T follicular helper cell (primary cell): ENCODE measurements at places on chromosomes 2 and 18.

DNA sequence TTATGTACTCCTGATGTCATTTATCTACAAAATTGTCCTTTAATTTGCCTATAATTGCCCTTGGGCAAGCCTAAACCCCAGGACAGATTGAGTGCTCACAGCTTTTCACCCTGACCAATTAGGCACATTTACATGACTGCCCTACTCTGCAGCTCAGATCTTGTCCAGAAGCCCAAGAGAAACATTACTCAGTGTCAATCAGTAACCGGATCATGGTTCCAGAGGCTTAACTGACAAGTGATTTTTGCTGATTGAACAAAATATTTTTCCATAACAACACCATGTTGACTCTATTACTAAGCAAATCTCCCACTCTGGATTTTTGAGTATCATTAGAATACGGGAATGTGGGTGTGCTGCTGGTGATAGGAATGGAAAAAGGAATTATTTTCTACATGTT is 465.4 kb upstream of the TNP1 start:
- DNase-seq = no peak

- no peak for DNase-seq
Observed at GRCh38 chr2:153196378-153197058, 282.0 kb downstream of the RPRM start.

- no peak for DNase-seq
Observed at GRCh38 chr2:117963446-117963845, 50.4 kb downstream of the CCDC93 start.

GRCh38 chr18:49364821-49365220 is 95.6 kb downstream of the DYM start:
- DNase-seq = no peak

- DNase-seq = no peak
Observed at GRCh38 chr2:54372361-54372760, 83.8 kb upstream of the SPTBN1 start.

- no peak for DNase-seq
Observed at GRCh38 chr2:26347286-26347865, 787 bp upstream of the ADGRF3 start.

DNA sequence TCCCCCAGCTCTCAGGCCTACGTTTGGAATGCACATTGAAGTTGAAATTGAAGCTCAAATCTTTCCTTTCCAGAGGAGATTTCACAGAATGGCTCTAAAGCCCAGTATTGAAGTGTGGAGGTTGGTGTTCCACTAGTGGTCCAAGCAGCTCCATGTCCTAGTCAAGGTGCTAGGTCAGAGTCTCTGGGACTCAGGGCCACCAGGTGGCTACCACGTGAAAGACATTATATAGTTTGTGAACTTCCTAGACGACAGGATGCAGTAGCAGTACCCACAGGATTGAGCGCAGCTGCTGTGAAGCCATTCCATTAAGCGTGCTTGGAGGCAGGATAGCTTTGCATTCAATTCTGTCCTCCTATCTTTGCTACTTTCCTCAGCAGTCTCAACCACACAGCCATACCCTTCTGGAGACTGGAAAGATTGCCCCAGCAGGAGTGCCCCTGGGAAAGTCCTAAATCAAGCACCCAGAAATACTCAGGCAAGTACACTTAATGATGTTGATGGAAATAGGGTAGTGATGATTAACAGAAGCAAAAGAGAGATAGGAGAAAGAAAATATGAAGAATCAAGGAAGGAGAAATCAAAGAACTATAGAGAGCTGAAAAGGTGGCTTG is 4.7 kb upstream of the TGFA start:
- DNase-seq = no peak

DNA sequence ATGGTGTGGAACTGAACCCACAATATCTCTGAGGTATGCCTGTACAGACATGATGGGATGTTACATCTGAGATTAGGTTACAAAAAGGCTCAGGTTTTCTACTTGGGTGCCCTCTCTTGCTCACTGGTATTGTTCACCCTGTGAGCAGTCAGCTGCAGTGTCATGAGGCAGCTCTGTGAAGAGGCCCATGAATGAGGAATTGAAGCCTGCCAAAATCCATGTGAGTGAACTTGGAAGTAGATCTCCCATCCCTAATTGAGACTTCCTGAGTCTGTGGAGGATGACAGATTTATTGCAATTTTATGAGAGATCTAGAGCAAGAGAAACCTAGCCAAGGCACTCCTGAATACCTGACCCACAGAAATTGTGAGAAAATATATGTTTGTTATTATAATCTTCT is 404.9 kb upstream of the ZEB2 start:
- DNase-seq = no peak

GRCh38 chr18:58230438-58231179 is 186.6 kb downstream of the NEDD4L start:
- DNase-seq = no peak

DNA sequence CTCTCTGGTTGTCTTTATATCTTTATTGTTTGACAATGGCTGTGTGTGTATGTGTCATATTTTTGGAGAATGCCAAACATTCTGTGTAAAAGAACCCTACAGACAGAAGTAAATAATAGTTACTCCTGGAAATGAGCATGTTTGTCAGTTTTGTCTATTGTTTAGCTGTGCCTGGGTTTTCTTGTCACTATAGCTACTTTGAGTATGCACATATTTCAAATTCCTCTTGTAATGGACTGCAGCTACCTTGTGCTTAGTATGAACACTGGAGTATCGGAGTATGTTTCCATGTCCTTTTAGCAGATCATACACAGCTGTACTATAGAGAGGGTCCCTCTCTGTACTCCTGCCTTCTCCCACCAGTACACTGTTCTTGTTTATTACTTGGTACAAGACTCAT is 58.0 kb upstream of the DOCK10 start:
- DNase-seq = no peak

GRCh38 chr2:237860273-237860935 is 981 bp downstream of the RAMP1 start:
- DNase-seq = no peak

DNA sequence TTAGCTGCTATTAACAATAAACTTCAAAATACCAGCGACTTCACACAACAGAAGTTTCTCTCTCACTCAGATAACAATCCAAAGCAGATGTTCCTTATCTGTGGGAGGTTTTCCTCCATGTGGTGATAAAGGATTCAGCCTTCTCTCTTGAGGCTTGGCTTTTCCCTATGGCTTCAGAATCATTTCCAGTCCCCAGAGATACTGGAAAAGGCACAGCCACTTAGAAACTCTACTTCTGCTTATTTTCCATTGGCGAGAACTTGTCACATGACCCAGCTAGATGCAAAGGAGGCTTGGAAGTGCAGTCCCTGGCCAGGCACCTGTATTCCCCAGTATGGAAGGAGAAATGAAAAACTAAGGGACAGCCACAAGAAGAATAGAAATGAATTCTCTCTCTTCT is 344.8 kb downstream of the MTX2 start:
- DNase-seq = no peak

GRCh38 chr2:130375291-130376266 is 19.7 kb downstream of the PTPN18 start:
- DNase-seq = no peak

DNA sequence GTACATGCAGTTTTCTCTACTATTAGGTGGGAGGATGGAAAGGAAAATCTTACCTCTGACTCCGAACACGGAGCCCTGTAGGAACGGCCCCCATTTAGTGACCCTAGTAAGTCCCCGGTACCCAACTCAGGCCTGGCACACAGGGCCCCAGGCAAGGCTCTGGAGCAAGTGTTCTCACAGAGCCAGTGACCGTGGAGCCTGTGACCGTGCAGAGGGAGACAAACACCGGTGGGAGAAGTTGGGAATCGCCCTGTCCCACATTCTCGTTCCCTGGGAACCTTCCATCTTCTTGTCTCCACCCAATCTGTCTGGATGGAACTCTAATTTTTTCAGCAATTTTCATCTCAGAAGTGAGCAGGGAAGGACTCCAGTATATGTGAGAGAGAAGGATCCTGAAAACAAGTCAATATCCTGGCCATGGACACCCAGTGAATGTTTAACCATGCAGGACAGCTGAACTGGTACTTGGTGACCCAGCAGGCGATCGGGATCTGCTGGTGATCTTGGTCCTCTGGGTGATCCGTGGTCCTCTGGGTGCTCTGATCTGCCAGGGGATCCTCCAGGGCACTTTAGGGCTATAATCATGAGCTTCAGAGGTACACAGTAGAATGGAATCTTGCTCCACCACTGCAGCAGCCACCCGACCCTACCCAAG is 348.6 kb upstream of the ID2 start:
- DNase-seq = no peak

GRCh38 chr2:2007551-2008501 is 263.5 kb upstream of the PXDN start:
- no peak for DNase-seq

- no peak for DNase-seq
Observed at GRCh38 chr2:97702731-97703470, 10.5 kb upstream of the ZAP70 start.

- DNase-seq = no peak
Observed at GRCh38 chr2:150431561-150432311, 55.7 kb downstream of the RND3 start.

DNA sequence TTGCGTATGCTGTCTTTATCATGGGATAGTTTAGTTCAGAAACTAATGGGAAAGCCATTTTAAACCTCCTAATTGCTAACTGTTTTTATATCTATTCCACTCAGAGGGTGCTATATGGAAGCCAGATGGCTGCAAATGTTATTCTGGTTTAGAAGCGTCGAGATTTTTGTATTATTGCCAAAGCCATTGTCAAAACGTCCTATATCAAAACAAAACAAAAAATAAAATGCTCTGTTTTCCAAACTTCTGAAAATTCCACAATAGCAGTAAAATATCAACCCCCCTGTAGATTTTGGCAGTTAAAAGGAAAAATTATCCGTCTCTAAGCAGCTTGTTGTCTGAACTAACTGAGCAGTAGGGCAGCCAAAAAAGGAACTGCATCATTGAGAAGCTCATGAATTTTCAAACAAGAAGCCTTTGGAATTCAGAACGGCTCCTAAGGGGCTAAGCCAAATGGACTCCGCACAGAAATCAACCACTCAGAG is 195.4 kb upstream of the CWC22 start:
- no peak for DNase-seq

- DNase-seq = no peak
Observed at GRCh38 chr18:28015671-28016070, 161.3 kb downstream of the CDH2 start.

- DNase-seq = no peak
Observed at GRCh38 chr2:165587335-165587938, 117.9 kb downstream of the CSRNP3 start.

- no peak for DNase-seq
Observed at GRCh38 chr2:30425326-30425725, 21.7 kb upstream of the LCLAT1 start.

GRCh38 chr2:96527286-96528005 is 9.1 kb upstream of the ARID5A start:
- DNase-seq = no peak

- no peak for DNase-seq
Observed at GRCh38 chr2:68302281-68302875, 17.4 kb downstream of the CNRIP1 start.

DNA sequence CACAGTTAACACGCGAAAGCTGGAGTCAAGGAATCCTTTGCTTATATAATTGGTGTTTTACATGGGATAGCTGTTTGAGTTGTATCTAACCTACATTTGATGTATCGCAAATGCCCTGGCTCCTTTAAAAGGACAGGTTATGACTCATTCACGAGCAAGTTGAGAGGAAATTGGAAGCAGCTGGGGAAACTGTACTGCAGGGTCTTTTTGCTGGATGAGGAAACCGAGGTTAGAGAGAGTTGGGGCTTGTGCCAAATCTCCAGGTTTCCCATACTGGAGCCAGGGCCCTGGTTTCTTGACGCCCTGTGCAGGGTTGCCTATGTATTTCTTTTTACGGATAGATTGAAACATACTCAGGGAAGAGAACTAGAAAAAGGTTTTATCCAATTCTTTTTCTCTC is 60.0 kb upstream of the SPTBN1 start:
- no peak for DNase-seq

DNA sequence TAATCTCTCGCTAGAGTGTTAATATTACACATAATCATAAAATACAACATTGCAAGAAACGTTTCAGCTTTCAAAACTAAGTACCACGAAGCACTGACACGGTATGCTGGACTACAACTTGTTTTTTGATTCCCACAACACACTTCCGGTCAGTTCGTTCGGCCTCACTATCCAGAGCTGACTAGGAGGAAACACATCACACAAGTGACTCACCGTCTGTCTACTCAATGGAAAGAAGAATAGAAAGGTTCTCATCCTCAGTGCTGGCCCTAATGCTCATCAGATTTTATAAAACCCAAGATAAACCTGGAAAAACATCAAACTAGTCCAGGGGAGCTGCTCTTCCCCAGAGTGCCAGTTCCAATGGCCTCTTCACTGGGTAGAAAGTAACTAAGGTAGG is 42.9 kb downstream of the ZNF385B start:
- no peak for DNase-seq

GRCh38 chr2:147150241-147150635 is 694.6 kb upstream of the ACVR2A start:
- no peak for DNase-seq

DNA sequence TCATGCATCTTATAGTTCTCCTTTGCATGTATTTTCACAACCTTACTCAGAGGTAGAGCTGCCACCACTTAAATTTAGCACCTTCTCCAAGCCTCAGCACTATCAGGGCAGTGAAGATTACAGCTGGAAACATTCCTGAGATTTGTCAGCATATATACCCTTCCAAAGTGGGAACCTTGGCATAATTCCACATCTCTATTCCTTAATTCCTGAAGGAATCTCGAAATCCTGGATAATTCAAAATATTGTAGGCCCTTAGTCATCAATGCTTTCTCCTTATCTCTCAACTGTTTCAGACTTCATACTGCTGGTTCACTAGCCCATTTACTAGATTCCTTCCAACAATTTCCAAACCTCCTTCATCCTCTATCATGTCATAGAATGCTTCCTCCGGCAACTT is 87.4 kb downstream of the ITSN2 start:
- DNase-seq = no peak

DNA sequence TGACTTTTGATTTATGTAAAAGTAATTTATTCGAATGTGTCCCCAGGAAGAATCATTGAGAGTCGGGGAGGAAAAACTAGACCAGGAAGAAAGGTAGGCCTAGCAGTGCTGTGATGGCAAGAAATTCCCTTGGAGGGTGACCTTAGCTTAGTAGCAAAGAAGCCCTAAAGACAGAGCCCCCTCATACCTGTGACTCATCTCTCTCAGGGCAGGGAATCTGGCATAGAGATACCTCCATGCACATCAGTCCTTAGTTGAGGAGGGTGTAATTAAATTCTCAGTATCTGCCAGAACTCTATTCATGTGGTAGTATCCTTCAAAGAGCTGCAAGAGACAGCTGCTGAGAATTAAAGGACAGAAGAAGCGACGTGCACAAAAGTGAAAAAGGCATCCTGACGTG is 360.3 kb downstream of the FBXO15 start:
- DNase-seq = no peak

DNA sequence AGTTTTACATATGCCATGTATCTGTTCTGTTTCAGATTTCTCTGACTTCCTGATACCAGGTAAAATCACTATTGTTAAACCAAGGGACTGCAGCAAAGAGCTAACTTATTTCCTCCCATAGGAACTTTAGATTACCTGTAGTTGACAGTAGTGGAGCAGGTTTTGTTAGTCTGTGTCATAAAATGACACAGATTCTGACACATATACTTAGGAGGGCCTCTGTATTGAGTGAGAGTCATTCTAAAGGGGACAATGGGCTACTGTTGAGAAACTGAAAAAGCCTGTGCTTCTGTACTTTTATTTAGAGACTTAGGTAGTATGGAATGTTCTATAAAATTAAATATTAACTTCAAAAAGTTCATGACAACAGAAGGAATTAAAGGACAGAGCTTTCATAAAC is 48.2 kb downstream of the KCMF1 start:
- DNase-seq = no peak

- no peak for DNase-seq
Observed at GRCh38 chr2:58047373-58047935, 848 bp downstream of the VRK2 start.

- DNase-seq = no peak
Observed at GRCh38 chr18:31510319-31510718, 12.3 kb downstream of the DSG2 start.
